ENCODE measurements at places on chromosomes 5 and 9.

DNA sequence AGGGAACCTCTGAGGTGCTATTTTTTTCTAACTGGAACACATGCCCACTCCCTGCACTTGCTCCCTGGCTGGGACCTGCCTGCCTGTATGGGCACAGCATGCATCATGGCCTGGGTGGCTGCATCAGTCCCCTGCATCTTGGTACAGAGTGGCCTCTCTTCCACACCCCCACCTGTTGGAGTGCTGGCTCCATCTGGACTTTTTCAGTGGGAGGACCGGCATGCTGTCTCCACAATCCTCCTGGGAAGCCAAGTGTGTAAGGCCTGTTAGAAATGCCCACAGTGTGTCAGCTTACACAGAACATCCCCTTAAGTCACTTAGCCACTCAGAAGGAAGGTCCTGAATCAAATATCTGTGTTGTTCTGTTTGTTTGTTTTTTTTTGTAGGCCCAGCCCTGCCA is 102.9 kb downstream of the MARCHF3 start:
- DNase-seq, result no peak

DNA sequence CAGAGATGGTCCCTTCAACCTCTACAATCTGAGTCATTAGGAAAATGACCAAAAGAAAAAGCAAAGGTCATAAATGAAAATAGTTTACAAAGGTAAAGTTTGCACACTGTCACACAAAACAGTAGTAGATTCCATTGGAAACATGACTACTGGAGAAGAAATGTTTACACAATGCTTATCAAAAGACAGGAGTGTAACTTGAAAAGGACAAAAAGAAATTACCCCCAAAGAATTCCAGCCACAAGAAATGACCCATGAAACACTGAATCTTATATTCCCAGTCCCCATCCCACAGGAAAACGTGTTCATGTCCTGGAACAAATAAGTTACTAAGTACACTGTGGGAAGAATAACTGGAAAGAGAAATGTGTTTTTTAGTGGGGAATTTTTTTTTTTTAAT is 385.1 kb downstream of the SEMA5A start:
- DNase-seq, result no peak

DNA sequence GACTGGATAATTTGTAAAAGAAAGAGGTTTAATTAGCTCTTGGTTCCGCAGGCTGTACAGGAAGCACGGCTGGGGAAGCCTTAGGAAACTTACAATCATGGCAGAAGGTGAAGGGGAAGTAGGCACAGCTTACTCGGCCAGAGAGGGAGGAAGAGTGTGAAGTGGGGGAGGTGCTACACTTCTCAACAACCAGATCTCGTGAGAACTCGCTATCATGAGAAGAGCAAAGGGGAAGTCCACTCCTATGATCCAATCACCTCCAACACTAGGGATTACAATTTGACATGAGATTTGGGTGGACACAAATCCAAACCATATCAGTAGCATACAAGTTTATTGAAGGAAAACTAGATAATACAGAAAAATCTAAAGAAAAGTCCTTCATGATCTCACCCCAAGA is 39.9 kb downstream of the NEURL1B start:
- no peak for DNase-seq

- no peak for DNase-seq
Measured at GRCh38 chr5:179382486-179382885, 37.2 kb upstream of the ADAMTS2 start.

DNA sequence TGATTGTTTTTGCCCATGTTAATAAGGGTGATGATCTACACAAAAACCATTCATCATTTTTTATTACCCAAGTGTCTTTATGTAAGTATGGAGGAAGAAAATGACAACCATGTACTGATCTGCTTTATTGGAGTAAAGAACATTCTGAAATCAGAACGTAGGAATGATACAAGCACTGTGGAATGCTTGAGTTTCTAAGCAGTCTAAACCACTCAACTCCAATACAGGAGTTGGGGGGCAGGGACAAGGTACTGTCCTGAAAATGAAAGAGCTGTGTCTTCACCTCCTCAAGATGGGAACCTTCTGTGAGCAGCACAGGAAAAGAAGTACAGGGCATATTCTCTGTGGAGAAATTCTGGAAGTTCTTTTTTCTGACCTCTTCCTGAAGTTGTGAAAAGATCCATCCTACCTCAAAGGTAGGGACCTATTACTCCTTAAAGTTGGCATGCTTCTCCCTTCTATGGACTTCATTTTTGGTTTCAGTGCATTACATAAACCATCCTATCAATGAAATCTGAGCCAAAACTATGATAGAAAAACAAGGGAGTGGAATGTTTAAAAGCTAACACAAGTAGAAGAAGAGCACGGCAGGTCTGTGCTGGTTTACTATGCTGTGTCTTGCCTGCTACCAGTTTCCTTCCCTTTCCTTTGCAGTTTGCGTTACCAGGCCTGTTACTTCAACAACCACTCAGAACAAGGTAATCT is 202.6 kb downstream of the SEMA5A start:
- no peak for DNase-seq

GRCh38 chr5:42157215-42157614 is 232.1 kb downstream of the FBXO4 start:
- no peak for DNase-seq

- DNase-seq, result no peak
Measured at GRCh38 chr5:176748073-176748966, 62.0 kb upstream of the UNC5A start.

DNA sequence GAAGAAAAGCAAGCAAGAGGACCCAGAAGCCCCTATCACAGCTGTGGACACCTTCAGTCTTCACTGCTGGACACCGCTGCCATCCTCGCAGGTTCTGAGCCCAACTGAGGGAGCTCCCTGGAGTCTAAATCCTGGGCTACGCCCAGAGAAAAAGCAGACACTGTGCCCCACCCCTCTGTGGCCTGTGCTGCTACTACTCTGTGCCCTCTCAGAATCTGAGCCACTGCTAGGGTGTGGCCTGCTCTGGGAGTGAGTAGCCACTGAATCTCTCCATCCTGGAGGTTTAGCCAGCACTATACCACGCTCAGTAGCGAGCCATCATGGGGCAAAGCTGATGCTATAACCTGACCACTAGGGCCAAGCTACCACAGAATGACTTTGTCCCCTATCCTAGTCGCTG is 338.2 kb downstream of the NPR3 start:
- DNase-seq, result no peak

- no peak for DNase-seq
Measured at GRCh38 chr5:56039985-56040384, 45.2 kb upstream of the IL6ST start.

GRCh38 chr5:137342764-137343163 is 156.4 kb downstream of the SPOCK1 start:
- DNase-seq, result no peak

GRCh38 chr5:142420561-142421227 is 95.9 kb upstream of the SPRY4 start:
- no peak for DNase-seq

- no peak for DNase-seq
Measured at GRCh38 chr9:100290714-100291113, 62.0 kb downstream of the TEX10 start.
